ENCODE measurements at places on chromosomes 12 and 14.
A peak's percentile ranks its signal among the peaks of the same experiment; 100 is the strongest.

- DNase-seq: no peak
Observed at GRCh38 chr12:69243099-69244084, 4.0 kb downstream of the CPSF6 start.

DNA sequence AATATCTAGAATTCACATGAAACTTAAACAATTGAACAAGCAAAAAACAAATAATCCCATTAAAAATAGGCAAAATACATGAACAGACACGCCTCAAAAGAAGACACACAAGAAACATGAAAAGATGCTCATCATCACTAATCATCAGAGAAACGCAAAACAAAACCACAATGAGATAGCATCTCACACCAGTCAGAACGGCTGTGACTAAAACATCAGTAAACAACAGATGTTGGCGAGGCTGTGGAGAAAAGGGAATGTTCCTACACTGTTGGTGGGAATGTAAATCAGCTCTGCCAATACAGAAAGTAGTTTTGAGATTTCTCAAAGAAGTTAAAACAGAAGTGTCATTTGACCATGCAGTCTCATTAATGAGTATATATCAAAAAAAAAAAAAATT, 121.3 kb downstream of the PTPRO start:
- no peak for DNase-seq

DNA sequence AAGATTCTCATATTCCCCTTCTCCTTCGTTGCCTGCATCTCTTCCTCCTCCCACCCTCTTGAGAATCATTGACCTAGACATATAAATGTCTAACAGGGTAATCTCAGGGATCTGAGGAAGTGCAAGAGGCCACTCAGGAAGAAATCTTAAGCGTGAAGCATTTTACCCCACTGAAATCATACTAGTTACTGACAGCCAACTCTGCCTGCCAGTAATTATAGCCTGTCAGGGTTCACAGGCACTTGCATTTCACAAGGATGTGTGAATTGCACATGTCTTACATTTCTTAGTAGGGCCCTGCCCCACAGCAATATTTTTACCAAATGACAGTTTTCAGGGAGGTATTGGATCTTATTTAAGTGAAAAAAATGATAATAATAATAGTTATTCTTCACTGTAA, 127.2 kb downstream of the SLC15A5 start:
- no peak for DNase-seq

- DNase-seq: no peak
Observed at GRCh38 chr12:124034297-124034696, 61.3 kb downstream of the ZNF664 start.

GRCh38 chr14:68574461-68574860, 218.4 kb downstream of the ZFP36L1 start:
- no peak for DNase-seq

DNA sequence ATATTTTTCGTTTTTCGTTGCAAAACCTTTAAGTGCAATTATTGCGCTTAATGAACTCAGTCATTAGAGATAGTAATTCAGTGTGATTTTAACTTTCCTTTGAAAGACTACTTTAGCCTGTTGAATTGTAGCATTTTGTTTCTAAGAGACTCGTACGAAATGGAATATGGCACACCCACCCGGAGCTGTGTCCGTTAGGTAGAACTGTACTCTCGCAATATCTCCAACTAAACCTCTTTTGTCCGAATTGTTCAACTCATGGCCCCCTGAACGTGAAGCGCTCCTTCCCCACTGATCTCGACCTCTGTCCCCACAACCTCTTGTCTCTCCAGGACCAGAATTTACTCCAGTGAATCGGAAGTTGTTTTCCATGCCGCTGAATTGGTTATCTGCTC, 800 bp downstream of the PCNX4 start:
- peak; percentile 49 for DNase-seq

- no peak for DNase-seq
Observed at GRCh38 chr12:124098887-124099286, 125.9 kb downstream of the ZNF664 start.

GRCh38 chr12:57739914-57740538, 1.5 kb upstream of the AGAP2 start:
- no peak for DNase-seq

- DNase-seq: peak; percentile 85
Observed at GRCh38 chr12:2052826-2053678, at the start of gene CACNA1C. Gene CACNA1C (plus strand): TSS chr12:2052987. CDS start chr12:2053563, 576 bp downstream.

DNA sequence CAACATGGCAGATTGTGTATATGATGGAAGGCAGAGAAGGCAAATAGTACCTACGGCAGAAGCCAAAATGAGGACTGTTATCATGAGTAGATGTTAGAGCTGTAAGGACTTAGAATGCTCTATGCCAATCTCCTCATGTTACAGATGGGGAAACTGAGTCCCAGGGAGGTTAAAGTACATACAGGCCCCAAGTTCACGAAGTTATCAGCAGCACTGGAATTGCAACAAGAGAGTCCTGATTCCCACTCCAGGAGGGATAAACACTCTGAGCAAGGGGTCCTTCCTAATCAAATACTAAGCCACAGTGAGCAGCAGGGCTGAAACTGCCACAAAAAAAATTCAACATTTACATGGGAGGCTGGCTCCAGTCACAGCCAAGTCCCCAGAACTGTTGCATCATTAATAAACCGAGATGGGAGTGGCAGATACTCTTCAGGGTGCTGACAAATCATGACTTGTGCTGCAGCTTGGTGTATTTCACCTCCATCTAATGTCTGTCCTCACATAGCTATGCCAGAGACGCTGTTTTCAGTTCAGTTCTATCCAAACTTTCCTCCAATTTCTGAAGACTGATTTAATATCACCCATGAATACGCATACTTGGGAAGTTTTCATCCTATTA, 24.2 kb downstream of the NUAK1 start:
- no peak for DNase-seq

- no peak for DNase-seq
Observed at GRCh38 chr14:67133595-67134441, 55.4 kb upstream of the GARIN2 start.

GRCh38 chr12:50979369-50980052, 27.2 kb downstream of the HIGD1C start:
- no peak for DNase-seq

GRCh38 chr14:49240383-49240782, 345.8 kb downstream of the RPS29 start:
- DNase-seq: no peak

DNA sequence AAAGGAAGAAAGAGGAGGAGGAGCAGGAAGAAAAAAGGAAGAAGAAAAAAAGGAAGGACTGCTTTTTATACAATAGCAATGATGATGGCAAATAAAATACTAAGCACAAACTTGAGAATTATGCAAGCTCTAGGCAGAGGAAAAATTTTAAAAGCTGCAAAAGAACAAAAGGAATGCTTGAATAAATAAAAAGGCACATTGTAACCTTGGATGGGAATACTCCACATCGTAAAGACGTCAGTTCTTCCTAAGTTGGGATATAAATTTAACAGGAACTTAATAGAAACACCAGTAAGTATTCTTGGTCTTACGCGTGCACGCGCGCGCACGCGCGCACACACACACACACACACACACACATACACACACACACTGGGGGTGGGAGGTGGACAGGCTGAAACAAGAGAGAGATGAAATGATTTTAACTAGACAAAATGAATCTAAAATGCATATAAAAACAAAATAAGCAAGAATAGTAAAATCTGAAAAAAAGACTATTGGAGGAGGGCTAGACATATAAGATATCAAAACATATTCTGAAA, 43.0 kb downstream of the SERPINA3 start:
- DNase-seq: no peak

DNA sequence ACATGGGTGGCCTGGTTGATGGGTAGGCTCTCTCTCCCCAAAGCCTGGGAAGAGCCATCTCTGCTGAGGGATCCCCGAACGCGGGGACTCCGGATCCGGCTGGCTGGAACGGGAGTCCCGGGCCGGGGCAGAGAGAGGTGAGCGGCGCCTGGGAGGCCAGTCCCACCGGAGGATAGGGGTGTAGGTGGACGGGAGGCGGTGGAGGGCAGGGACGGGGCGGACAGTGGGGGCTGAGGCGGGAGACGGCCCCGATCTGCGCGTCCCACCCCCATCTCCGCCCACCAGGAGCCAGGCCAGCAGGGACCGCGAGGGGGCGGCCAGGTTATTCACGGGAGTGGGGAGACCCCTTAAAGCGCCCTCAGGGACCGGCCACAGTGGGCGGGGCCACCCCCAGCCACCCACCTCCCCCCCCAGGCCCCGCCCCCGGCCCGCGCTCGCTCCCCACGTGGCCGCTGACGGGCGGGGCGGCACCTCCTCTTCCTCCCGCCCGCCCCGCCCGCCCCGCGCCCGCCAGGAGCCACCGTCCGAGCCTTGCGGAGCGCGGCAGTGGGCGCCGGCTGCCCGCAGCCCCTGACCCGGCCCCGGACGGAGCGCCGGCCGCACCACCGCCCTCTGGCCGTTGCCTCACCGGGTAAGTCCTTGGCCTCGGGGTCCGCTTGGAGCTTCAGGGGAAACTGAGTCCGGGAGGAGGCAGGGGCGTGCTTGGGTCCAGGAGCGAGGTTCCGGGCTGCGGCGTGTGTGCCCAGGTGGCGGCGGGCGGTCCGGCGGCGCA, at the start of gene INF2:
Gene INF2, plus strand, starts transcription at position 510 of the 772 bp plus-strand sequence. CDS start 11,748 bp downstream, outside the sequence.
- peak; percentile 70 for DNase-seq

DNA sequence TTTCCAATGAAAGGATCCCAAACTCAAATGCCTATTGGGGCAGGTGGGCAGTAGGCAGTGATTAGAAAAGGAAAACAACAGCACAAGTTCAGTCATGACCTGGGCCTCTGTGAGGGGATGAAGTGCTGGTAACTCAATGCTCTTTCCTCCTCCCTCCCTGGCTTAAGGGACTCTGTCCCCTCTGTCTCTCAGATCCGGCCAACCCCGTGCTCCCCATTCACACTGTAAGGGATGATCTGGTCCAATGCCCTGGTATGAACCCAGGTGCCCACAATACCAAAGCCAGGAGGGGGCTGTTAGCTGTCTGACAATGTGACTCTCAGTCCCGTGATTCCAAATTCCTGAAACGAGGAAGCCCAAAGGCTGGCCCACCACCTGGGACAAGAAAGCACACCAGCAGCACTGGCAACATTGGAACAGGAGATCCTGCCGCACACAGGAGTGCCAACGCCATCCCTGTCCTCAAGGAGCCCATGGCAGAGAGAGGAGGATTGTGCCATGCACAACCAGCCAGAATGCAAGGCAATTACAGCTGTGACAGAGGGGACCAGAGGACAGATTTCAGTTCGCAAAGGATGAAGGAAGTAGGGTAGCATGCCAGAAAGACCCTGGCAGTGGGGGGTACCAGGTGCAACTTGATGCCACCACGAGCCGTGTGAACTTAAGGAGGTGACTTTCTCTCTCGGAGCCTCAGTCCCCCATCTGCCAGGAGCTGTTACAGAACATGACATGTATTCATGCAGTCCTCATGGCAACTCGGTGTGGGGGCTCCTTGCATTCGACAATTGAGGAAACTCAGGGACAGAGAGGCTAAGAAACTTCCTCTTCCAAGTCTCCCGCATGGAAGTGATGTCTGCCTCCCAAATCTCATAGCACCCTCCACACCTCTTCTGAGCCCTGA, 37.6 kb downstream of the SERPINA3 start:
- DNase-seq: no peak

DNA sequence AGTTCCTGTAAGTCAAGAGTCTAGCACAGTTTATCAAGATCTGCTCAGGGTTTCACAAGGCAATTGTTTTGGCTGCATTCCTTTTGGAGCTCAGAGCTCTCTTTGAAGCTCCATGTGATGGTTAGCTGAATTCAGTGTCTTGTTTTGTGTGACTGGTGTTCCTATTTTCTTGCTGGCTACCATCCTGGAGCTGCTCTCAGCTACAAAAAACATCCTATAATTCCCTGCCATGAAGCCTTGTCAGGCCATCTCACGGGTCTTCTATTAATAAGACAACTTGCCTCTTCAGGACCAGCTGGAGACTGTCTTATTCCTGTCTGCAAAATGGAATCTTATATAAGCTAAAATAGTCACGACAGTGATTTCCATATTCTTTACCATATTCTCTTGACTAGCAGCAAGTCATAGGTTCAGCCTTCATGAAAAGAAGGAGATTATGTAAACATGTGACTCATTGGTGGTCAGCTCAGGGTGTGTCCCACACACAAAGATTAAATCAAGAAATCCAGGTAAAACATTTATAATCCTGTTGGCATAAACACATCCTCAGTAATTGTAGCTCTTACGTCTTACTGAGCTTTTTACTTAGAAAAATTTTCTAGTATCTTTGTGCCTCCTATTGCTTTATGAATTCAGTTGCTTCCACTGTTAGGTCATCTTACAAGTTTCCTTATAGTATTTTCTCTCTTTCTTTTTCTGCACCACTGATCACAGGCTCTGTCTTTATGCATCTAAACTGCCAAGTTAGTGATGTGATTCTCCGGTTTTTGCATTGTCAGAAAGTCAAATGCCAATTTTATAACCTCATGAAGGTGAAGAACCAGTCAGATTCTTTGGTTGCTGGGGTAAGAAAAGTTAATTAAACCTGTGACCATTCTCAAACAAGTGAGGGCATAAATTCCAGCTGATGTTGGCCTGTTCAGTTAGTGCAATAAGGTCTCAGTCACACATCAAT, 378.5 kb upstream of the MGAT4C start:
- DNase-seq: no peak

- no peak for DNase-seq
Observed at GRCh38 chr14:36771028-36771640, 109.5 kb downstream of the PAX9 start.

Measured in cardiac muscle cell (in vitro differentiated cells and primary cell).